ENCODE measurements at places on chromosomes 3 and 15. TPM values are rescaled to one million over a fixed set of nuclear protein-coding genes. Genes with fewer than 3 reads are reported as not detected.

GRCh38 chr3:38489766-38490165, 6.4 kb upstream of the EXOG start:
- no peaks in the 10 kb centered on the region for H3K36me3 ChIP-seq
- H3K4me1 ChIP-seq: no peaks in the 10 kb centered on the region
- H3K27me3 ChIP-seq: no peaks in the 10 kb centered on the region
- H3K4me3 ChIP-seq: no peak overlapping the region
- no peak overlapping the region for H3K27ac ChIP-seq

DNA sequence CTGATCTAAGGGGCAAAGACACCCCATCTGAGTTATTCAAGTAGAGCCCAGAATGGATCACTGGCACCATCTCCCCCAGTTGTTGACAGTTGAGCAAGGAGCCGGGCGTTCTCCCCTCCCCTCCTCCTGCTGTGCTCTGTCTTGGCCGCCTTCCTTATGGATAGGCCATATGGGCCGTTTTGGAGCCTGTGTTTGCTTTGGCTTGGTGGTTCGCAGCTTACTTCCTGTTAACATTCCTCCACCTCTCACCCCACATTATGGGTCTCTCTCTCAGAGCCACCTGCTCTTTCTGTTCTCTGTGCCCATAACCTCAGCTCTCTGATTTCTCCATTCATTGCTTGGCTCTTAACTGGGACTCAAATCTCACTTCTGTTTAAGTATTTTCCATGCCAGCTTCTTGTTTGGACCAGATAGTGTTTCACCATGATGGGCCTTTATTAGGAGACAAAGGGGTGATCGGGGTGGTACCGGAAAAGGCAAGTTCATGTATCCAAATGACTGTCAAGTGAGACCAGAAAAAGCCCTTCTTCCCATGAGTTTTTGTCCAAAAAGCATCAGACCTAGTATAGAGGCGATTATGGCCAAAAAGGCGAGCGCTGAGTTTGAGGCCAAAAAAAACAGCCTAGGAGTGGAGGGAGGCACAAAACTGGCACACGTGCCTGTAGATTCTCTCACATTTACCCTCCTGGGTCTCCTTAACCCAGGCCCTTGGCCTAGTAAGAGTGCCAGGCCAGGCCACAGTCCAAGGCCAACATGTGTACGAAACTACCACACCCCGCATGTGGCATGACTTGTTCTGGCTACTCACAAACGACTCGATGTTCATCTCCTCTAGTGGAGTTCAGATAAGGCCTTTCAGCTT, 62.6 kb downstream of the DUT start:
- no peaks in the 10 kb centered on the region for H3K27me3 ChIP-seq
- DNase-seq: no peak
- H3K4me3 ChIP-seq: no peak overlapping the region
- H3K4me1 ChIP-seq: no peaks in the 10 kb centered on the region
- no peak overlapping the region for H3K27ac ChIP-seq

DNA sequence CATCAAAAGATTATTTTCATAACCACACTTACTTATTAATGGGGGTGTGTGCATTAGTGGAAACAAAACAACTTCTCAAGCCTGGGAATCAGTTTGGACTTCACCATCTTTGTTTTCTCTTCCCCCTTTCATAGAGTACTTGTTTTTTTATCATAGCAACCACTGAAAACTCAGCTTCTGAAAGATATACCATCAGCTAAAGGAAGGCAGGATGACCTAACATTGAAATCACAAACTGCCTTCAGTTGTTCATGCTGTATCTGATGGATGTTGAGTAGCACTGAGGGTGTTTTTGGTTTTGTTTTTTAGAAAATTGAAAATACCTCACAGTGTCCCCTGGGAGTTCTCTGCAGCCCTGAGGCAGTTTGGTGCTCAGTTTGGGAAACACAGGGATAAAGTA, 46.5 kb downstream of the NEK10 start:
- H3K27me3 ChIP-seq: no peaks in the 10 kb centered on the region
- no peak for DNase-seq
- H3K36me3 ChIP-seq: no peaks in the 10 kb centered on the region

DNA sequence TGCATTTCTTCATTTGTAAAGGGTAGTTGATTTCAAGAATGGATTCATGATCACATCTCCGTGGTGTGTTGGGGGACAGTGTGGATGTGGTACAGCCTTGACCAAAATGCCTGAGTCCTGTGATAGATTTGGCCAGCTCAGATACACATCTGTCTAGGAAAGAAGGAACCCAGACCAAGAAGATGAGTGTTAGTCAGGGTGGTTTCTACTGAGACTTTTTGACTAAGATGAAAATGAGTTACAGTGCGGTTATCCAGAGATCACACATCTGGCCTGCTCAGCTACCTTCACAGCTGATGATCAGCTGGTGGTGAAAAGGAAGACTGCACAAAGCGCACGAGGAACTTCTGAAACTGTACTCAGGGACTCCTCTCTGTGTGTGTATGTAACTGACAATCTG, 68.0 kb downstream of the FNDC3B start:
- peak overlapping the region; percentile 54 for H3K4me3 ChIP-seq
- peaks cover 1% of the 10 kb centered on the region for H3K36me3 ChIP-seq
- H3K4me1 ChIP-seq: peaks cover 69% of the 10 kb centered on the region
- H3K27ac ChIP-seq: peak overlapping the region; percentile 82
- no peaks in the 10 kb centered on the region for H3K27me3 ChIP-seq

DNA sequence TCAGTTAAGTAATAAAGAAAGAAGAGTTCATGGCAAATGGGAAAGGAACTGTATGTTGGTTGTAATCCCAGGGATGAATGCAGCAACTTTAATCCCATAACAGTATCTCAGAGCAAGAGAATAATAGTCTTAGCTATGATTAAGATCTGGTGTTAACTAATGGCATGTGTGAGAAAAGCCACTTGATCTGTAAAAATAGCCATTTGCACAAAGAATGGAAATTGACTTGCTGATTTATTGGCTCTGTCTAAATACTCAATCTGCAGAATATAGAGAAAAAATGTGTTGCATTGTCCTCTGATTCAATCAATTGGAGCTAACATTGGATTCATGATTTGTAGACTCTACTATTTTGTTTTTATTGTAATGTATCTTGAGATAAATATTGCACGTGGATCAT, 987.0 kb downstream of the NSUN3 start:
- no peaks in the 10 kb centered on the region for H3K36me3 ChIP-seq
- no peaks in the 10 kb centered on the region for H3K4me1 ChIP-seq
- no peak overlapping the region for H3K27ac ChIP-seq
- no peaks in the 10 kb centered on the region for H3K27me3 ChIP-seq

P2RY12 gene
- not detected for total RNA-seq

DZIP1L gene
- total RNA-seq: not detected

ATP10A gene
- 20.5 TPM for total RNA-seq

Measured in activated CD4-positive, alpha-beta T cell treated with anti-CD3 and anti-CD28 coated beads for 36 hours (primary cell).